ENCODE measurements at places on chromosomes 5 and 9.

- no peak for DNase-seq
Observed at GRCh38 chr9:89426384-89426961, 71.4 kb downstream of the SEMA4D start.

DNA sequence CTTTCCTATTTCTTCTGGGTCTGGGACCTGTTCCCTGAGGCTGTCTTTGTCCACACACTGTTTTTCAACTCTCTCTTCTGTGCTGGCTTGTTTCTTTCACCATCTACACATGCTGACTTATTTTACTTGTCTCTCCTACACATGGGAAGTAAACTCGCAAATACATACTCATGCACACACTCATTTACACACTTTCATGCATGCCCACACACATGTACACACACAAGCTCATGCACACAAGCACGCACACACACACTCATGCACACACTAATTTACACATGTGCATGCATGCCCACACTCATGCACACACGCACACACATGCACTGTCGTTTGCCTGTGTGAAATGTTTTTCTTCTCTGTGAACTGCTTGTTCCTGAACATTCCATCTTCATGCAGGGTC lies 169.0 kb downstream of the IRX2 start:
- DNase-seq: no peak

GRCh38 chr5:122723606-122724352 lies 51.1 kb upstream of the SNX2 start:
- DNase-seq: peak; percentile 6

GRCh38 chr9:85368781-85369180 lies 373.0 kb downstream of the AGTPBP1 start:
- DNase-seq: no peak

- DNase-seq: no peak
Observed at GRCh38 chr5:115801984-115802383, 14.5 kb downstream of the CDO1 start.

DNA sequence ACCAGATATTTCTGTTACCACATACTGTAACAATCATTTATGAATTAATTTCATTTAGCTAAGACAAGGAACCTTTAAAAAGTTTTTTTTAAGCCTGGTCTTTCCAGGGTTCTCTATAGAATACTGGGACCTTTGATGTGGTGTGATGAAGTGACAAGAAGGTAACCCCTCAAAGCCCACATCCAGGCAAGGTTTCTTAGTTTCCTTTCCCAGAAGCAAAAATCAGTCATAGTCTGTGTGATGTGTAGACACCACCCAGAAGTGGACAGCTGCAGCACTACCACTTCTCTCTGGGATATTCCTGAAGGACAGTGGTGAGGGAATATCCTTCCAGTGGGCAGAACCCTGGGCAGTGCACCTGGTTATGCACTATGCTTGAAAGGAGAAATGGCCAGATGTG lies 115.6 kb downstream of the TTC39B start:
- DNase-seq: no peak
